ENCODE measurements at places on chromosomes 2 and 18. TPM values are rescaled to one million over a fixed set of nuclear protein-coding genes. Genes with fewer than 3 reads are reported as not detected.

HMSD gene
- total RNA-seq: not detected

RAX gene
- total RNA-seq: not detected

SGPP2 gene
- 47.4 TPM for total RNA-seq

NR4A2 gene
- 2.6 TPM for total RNA-seq

ECEL1 gene
- not detected for total RNA-seq

HOXD13 gene
- total RNA-seq: not detected

LIPG gene
- 57.8 TPM for total RNA-seq

IL36RN gene
- not detected for total RNA-seq

TMEFF2 gene
- not detected for total RNA-seq

DLX2 gene
- total RNA-seq: 1.9 TPM

ABCB11 gene
- not detected for total RNA-seq

EVX2 gene
- not detected for total RNA-seq

DSG1 gene
- total RNA-seq: not detected

DAW1 gene
- 1.1 TPM for total RNA-seq

CDH19 gene
- total RNA-seq: not detected

SPHKAP gene
- total RNA-seq: not detected

GTF2A1L gene
- not detected for total RNA-seq

PAX8 gene
- total RNA-seq: 2.4 TPM

TGIF1 gene
- 161 TPM for total RNA-seq

C2orf66 gene
- 0.98 TPM for total RNA-seq

DNAJC5G gene
- not detected for total RNA-seq

EFHD1 gene
- total RNA-seq: not detected

CACNB4 gene
- 0.49 TPM for total RNA-seq

SKOR2 gene
- not detected for total RNA-seq

PID1 gene
- total RNA-seq: 211 TPM

CXCR1 gene
- 0.12 TPM for total RNA-seq

GPR45 gene
- not detected for total RNA-seq

KCNF1 gene
- not detected for total RNA-seq

MTX2 gene
- total RNA-seq: 40.9 TPM

DHRS9 gene
- not detected for total RNA-seq

CYS1 gene
- total RNA-seq: not detected

NAT8 gene
- not detected for total RNA-seq

DLX1 gene
- 0.81 TPM for total RNA-seq

LGALSL gene
- total RNA-seq: 11.4 TPM

B3GNT7 gene
- total RNA-seq: not detected

C1GALT1C1L gene
- total RNA-seq: 0.27 TPM

PREB gene
- total RNA-seq: 68.5 TPM

HOXD10 gene
- total RNA-seq: not detected

SPOPL gene
- total RNA-seq: 15.8 TPM

LYPD6B gene
- total RNA-seq: 0.37 TPM

KHK gene
- total RNA-seq: 1.7 TPM

LTBP1 gene
- 99.0 TPM for total RNA-seq

ASNSD1 gene
- 29.8 TPM for total RNA-seq

NTSR2 gene
- total RNA-seq: not detected

CPO gene
- total RNA-seq: not detected

RBKS gene
- 9.9 TPM for total RNA-seq

DSC2 gene
- 17.6 TPM for total RNA-seq

SETBP1 gene
- 4.8 TPM for total RNA-seq

LIMS1 gene
- total RNA-seq: 74.9 TPM

FAM228A gene
- not detected for total RNA-seq

PLB1 gene
- 0.91 TPM for total RNA-seq

GULP1 gene
- 9.3 TPM for total RNA-seq
